Right ventricle myocardium superior (tissue), 1 donor: ENCODE measurements at places on chromosomes 7 and 10.
A peak's percentile ranks its signal among the peaks of the same experiment; 100 is the strongest.

DNA sequence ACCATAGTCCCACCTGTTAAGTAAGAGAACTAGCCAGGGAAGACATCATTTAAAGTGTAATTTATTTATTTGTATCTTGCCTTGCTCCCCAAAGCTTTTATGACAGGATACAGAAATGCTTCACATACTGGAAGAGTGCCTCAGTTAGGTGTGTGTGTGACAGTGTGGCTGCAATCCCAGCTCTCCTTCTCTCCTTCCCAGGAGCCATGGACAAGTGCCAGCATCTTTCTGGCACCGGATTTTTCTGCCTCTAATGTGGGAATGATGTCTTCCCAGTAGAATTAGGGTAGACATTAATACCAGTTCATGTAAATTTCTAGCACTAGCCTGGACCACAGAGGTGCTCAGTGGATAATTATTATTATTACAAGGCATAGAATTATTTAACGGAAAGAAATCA is 30.3 kb upstream of the ATXN7L1 start:
- no peak for DNase-seq

DNA sequence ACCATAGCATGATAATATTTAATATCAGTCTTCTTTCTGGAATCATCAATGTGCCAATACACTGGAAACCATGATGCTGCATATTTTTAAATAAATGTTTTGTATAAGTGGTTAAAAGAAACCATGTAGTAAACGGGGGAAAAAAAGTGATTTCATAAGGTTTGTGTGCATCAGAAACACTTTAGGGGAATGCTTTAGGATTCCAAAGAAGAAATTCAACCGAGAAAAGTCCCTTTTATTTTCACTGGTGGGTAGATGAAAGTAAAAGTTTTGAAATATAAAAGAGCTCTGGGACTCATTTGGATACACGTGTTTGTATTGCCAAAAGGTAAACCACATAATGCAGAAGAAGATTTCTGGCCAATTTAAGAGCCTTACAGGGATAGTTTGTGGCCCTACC is 11.9 kb upstream of the MACC1 start:
- DNase-seq = no peak

GRCh38 chr7:119916501-119916900 is 356.5 kb upstream of the KCND2 start:
- no peak for DNase-seq

DNA sequence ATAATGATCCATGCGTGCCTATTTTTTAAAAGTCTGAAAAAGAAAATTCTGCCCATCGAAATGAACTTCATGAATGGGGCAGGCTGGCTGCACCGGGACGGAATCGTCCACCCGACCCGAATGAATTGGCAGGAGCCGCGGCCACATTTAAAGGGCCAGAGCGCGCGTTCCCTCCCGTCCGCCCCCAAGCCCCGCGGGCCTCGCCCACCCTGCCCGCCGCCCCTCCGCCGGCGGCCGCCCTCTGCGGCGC is 319 bp upstream of the GATA3 start:
- no peak for DNase-seq

GRCh38 chr10:74084955-74085354 is 65.7 kb downstream of the AP3M1 start:
- no peak for DNase-seq

DNA sequence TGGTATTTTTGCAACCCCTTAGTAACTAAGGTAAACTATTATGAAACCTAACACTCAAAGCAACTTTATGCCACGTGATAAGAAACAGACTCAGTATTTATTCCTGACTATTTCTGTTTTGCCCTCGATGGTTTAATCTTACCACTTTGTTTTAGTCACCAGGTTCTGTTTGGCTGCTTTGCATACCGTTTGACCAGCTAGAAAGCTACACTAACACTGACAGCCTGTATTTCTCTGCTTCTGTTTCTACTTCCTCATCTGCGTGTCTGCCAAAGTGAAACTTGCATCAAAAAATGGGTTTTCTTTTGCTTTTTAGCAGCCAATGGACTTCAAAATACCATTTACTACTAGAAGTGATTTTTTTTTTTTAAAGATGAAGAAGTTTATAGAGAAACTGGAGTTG is 802.5 kb downstream of the GRM8 start:
- DNase-seq = no peak

GRCh38 chr10:49781247-49781646 is 19.1 kb upstream of the OGDHL start:
- DNase-seq = no peak

DNA sequence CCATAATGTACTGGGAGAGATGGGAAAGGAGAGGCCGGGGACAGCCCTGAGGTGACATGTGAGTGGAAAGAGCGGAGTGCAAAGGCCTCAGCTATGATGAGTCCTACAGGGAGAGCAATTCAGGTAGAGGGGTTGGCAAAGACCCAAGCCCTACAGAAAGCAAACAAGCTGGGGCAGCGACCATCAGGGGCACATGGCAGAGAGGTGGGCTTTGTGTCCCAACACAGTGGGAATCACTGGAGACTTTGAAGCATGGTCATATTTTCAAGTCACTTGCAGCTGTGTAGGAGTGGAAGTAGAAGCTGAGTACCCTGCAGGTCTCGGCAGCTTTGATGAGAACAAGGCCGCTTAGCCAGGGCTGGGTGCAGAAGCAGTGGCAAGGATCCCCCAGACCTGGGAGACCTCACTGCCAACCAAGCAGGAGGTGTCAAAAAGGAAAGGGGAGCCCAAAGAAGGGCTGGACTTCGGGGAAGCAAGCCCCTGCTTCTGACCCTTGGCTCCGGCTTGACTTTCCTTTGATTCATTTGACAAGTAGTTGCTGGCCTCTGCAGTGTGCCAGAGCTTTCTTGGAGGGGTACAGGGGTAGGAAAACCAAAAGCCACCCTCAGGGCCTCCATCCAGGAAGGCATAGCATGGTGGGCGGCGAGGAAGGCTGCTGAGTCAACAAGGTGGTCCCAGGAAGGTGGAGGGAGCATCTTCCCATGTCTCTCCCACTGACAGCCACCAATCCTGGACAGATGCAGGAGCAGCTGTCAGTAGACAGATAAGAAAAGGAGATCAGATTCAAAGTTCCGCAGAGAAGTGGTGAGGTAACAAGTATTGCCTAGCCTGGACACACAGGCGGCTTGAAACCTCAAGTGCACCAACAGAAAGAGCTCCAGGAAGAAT is 1.9 kb upstream of the PGAM2 start:
- DNase-seq = no peak

DNA sequence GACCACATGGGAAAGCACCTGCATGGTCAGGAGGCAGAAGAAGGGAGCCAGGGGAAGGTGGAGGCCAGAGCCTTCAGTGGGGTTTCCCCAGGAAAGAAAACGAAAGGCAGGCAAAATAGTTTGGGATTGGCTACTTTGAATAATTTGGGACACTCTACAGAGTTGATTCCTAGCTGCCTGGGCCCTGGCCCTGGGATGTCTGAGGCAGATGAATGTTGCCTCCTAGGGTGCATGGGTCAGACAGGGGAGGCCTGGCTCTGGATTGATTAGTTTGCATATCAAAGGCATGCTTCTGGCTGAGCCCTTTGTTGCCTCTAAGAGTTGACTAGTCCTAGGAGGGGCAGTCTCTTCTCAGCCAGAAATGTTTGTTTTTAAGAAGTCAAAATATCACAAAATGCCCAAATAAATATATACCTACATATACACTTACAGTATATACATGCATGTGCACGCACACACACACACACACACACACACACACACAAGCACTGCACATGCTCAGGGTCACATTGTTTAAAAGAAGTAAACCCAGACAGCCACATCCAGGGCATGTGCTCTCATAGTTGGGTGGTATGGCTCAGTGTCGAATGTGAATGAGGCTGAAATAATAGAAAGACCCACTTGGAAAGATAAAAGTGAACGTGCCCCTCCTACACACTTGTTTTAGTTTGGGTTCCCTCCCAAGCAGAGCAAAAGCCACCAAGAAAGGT is 184.2 kb downstream of the GPAM start:
- DNase-seq = no peak

GRCh38 chr10:111956841-111957240 is 226.7 kb downstream of the GPAM start:
- DNase-seq = no peak

- no peak for DNase-seq
These were observed 8.2 kb upstream of the PILRB start for GRCh38 chr7:100349757-100350156.

- DNase-seq = peak; percentile 50
These were observed 336.9 kb upstream of the NPSR1 start for GRCh38 chr7:34320926-34321661.

DNA sequence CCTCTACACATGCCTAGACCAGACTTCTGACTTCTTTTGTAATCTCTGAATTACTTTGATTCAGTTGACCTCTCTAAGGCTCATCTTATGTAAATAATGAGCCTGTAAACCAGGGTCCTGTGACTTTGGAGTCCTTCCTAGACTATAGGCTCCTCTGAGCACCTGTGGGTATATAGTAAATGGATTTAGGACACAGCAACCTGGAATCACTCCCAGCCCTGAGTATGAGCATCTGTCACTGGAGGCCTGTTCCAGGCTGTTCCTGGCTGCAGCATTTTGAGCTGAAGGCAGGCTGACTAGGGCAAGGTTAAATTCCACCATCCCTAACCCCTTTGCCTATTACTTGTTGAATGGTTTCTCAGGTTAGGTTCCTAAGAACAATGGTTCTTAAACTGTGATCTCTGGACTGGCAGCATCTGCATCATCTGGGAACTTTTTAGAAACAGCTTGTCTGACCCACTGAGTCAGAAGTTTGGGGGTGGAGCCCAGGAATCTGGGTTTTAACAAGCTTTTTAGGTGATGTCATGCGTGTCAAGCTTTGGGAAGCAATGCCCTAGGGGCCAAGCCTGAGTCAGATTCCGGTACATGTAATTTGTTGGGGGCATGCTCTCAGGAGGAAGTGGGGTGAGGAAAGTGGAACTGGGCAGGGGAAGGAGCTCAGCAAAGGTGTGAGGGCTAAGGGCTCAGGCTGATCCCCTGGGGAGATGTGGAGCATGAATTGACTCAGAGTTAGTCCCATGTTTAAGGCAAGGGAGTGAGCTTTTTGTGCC is 28.2 kb downstream of the MINDY4 start:
- DNase-seq = no peak

DNA sequence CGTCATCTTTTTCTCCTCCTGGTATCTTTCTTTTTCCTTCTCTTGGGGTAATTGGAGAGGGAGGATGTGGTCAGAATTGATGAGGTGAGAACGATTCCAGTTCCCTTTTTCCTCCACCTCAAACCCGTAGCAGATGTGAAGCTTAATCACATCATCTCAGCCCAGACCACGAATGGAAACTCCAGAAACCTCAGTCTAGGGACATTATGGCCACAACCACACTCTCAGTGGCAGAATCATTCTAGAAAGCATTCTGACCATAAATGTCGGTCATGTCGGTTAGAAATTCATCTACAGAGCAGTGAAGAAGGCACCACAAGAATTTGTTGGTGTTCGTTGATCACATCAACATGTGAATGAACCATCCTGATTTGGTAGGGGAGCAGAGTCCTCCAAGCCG is 78.7 kb downstream of the GATA3 start:
- DNase-seq = no peak

GRCh38 chr7:158595068-158595467 is 7.4 kb upstream of the PTPRN2 start:
- no peak for DNase-seq

- DNase-seq = no peak
These were observed 27.3 kb upstream of the CRHR2 start for GRCh38 chr7:30709549-30709948.

GRCh38 chr7:1512781-1513656 is 8.8 kb upstream of the INTS1 start:
- DNase-seq = peak; percentile 89

DNA sequence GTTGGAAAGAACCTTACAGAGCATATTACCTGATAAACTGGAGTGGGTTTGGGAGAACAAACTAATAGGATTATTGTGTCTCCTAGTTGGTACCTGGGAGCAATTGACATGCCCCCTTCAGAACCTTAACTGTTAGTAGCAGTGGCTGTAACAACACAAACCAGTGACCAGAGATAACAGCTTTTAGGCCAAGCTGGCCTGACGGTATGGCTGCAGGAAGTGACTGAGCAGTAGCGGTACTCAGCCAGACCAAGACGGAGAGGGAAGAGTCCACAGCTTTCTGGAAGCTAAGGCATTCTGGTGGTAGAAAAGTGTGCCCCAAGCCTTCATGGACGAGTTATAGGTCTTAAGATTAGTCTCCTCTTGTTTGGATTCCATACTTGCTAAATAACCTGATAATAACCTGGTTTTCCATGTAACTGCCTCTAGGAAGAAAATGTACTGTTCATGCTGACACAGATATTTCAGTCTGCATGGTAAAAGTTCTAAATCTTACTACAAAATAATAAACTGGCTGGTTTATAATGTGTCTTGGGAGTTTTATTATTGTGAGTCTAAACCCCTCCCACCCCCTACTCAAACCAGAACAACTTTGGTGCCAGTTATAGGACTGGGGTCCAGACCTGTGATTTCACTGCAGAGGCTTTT is 11.3 kb downstream of the NOLC1 start:
- no peak for DNase-seq

GRCh38 chr10:95264227-95265051 is 26.4 kb downstream of the PDLIM1 start:
- no peak for DNase-seq

- DNase-seq = no peak
These were observed 33.6 kb downstream of the JMJD1C start for GRCh38 chr10:63431962-63432797.

- no peak for DNase-seq
These were observed 36.5 kb downstream of the DENND2A start for GRCh38 chr7:140604076-140604475.

DNA sequence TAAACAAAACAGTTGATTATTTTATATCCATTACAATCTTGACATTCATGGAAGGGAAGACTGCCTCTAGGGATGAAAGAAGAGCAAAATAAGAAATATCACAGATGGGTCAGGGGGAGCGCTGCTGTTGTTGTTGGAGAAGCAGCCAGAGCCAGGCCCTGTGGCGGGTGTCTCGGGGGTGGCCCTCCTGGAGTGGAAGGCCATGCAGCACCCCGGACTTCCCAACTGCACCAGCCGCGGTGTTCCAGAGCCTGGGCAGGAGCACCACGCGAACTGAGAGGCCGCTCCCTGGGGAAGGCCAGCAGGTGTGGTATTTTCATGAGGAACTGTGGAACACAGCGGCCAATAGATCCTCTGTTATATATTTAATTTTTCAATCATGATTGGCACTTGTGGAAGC is 72.4 kb upstream of the VSTM2A start:
- DNase-seq = no peak

DNA sequence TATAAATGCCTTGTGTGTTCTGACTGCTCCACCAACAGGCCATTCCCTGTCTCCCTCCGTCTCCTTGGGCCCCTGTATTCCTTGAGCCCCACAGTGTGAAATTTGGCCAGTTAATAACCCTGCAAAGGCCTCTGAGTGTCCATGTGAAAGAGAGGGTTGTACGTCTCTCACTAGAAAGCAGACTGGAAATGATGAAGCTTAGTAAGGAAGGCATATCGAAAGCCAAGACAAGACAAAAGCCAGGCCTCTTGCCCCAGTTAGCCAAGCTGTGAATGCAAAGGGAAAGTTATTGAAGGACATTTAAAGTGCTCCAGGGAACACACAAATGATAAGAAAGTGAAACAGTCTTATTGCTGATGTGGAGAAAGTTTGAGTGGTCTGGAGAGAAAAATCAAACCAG is 680.2 kb downstream of the SDK1 start:
- no peak for DNase-seq

GRCh38 chr10:3132036-3133025 is 40.3 kb downstream of the PITRM1 start:
- no peak for DNase-seq
